ENCODE measurements at places on chromosomes 4 and X.
A peak's percentile ranks its signal among the peaks of the same experiment; 100 is the strongest.

DNA sequence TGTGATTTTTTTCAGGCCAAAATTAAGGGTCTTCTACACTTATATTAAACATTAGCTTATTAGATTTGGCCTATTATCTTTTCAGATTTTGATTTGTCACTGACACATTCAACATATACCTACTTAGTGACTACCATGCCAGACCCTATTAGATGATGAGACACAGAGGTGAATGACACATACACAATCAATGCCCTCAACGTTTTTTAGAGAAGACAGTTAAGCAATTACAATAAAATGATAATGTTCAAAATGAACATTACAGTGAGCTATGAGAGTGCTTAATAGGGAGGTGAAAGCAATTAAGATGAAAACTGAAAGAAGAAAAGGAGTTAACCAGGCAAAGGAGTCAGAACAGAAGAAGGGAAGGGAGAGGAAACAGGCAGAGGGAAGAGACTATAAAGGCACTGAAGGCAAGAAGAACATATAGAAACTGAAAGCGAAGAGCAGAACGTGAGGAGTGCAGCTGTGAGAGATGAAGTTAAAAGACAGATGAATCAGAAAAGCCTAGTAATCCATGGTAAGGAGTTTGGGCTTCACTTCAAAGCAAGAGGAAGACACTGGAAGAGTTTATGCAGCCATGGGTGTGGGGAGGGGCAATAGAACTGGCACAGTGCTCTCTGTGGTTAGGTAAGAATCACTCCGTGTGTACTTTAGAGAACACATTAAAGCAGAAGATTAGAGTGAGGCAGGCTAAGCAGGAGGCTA, 119.0 kb downstream of the REELD1 start:
- DNase-seq = peak; percentile 19

DNA sequence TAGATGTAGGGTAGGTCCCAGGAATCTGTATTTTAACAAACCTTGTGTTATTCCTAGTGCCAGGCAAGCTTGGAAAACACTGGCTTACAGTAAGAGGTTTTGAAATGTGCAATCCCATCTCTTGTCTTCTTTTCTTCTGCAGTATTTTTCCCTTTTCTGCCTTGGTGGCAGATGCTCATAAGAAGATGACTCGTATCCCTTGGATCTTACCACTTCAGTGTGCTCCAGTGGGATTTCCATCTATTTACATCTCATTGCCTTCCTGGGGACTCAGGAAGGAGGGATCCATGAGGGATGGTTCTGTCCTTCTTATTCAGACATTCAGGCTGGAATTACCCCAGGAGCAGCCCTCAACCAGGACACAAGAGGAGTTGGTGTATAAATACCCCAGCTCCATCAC, 136.6 kb downstream of the NHS start:
- DNase-seq = no peak

- no peak for DNase-seq
These were observed 121.2 kb upstream of the GUCY1A1 start for GRCh38 chr4:155545456-155545855.

DNA sequence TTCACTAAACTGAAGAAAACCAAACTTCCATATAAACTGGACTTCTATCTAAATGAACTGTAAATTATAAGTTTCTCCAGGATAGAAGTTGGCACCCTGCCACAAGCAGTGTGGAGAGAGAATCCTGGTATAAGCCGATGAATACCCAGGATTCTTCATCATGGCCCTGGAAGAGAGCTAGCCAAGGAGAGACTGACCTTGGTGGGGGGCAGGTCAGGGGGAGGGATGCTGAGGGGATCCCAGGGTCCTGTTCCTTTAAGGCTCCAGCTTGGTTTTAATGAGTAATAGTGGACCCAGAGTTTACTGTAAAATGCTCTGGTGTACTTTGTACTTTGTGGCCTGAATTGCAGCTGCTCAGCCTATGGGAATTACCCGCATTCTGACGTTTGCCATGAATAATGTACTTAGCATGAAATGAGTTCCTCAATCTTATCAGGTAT, 16.9 kb downstream of the RASSF6 start:
- no peak for DNase-seq

DNA sequence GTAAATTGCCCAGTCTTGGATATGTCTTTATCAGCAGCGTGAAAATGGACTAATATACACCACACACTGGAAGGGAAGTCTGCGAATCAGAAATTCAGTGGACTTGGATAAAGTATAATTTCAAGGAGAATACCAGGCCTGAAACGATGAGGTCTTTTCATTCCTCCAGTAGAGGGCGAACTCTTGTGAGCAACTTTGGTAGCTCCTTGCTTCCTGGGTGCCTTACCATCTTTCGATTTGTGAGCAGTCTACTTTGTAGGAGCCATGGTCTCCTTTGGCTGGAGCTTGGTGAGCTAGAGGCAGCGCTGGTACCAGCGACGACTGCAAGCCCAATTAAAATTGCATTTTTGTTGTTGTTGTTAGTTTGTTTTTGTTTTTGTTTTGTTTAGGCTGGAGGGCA, 791.9 kb downstream of the FAT4 start:
- DNase-seq = no peak

GRCh38 chr4:112616984-112617383, 19.7 kb downstream of the ZGRF1 start:
- DNase-seq = no peak

DNA sequence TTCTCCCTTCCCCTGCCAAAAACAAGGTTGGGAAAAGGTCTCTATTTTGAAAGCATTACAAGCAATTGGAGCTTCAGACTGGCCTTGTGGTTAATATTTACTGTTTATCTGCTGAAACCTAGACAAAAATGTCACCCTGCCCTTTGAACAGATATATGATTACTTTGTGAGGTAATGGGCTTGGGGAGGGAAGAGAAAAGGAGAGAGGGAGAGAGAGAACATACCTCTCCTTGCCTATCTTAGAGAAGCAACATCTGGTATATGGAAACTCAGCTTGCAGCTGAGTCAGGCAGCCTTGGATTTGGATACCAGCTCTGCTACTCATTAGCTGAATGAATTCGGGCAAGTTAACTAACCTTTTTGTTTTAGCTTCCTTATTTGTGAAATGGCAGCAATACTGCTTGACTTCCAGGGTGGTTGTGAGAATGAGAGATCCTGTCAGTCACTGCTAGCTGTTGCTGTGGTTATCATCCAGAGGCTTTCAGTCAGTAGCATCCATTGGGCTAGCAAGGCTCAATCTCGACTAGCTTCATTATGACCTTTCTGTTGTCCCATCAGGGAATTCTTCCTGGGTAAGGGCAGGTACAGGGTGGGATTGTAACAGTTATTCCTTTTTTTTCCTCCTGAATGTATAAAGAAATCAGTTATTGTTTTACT, 41.1 kb downstream of the ZFX start:
- no peak for DNase-seq

GRCh38 chr4:87390891-87391575, at the start of gene HSD17B11:
TSS of gene HSD17B11 (minus strand) at chr4:87391188. CDS start at chr4:87391070, 118 bp downstream.
- peak; percentile 85 for DNase-seq

- no peak for DNase-seq
These were observed 28.0 kb downstream of the DMD start for GRCh38 chrX:33183361-33183760.

- DNase-seq = no peak
These were observed 92.2 kb upstream of the GPR34 start for GRCh38 chrX:41596596-41596995.

DNA sequence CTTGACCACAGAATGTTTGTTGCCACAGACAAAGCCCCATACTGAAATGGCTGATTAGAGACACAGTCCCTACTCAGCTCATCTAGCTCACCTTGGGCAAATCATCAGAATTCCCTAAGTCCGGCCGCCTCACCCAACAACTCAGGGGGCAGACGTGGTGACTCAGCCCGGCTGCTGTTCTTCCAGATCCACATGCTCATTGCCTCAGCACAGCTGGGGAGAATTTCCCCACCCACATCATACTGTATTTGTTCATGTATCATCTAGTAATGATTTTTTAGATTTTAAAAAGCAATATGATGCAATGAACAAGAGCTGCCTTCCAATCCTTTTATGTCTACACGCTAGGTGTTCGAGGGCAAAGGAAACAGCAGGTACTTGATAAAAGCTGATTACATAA, 333.8 kb upstream of the TENM3 start:
- no peak for DNase-seq

DNA sequence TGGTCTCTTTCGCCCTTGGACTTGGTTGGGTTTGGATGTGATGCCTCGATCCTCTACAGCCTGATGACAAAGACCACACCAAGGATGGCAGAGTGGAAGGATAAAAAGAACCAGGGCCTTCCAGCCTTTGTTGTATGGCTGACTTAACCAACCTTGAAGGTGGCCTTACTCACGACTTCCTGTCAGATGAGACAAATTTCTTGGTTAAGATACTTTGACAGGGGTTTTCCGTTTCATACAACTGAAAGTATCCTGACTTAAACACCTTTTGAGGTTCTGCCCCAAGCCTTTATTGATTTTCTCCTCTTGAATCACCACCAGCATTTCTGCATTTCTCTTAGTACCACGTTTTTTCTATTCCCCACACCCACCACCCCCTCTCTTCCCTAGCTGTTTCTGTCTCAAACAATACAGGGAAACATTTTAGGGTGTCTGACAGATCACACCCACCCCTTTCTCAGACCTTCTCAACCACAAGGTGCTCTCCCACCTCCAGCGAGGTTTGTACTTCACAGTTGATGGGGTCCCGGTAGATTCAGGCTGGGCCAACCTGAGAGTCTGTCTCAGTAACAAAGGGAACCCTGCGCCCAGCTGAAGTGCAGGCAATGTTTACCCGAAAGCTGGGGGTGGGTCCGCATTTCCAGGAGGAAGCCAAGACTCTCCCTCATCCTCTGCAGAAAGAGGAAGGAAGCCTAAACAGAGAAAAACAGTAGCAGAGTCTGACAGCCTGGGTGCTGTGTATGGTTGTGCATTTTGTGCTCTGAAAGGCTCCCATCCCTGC, 5.0 kb upstream of the TSPAN5 start:
- DNase-seq = peak; percentile 75

DNA sequence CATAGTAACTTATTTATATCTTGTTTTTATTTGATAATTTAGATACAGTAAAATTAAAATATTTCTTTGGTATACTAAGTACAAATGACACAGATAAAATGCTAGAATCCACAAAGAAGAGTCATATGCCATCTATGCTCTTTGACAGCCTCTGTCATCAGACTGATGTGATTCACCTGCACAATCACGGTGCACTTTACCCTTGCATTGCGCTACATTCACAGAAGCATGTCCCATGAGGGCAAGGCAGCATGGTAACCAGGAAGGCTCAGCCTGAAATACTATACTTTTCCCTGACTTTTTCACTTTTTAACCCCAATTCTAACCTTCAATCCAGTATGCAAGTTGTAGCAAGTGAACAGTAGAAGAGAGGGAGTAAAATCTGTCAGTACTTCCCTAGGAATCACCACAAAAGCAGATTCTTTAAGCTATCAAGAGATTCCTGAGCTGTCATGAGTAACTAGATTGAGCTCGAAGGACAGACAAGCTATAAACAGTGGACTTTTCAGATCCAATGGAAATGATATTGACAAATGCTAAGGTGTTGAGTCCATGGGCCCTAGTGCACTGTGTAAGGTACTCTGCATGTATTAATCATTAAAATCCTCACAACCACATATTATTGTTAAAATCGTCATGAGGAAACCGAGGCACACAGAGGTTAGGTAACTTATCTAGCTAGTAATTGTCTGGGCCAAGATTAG, 14.2 kb downstream of the SEC24D start:
- no peak for DNase-seq

DNA sequence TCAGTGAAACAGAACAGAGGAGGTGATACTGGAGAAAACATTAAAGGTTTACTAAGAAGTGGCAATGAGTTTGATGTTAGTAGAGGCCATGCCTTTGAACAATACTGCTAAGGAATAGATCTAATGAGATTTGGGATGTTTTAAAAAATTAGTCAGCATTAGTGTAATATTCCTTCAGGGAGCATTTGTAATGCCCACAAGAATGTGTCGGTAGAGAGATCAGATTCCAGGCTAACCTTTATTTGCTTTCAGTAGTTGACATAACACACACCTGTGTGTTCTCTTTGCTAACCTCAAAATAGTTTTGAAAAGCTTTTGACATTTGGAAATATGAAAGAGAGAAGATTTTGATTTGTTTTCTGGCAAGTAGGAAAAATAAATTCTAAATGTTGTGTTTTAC, 328.8 kb downstream of the BMPR1B start:
- no peak for DNase-seq

DNA sequence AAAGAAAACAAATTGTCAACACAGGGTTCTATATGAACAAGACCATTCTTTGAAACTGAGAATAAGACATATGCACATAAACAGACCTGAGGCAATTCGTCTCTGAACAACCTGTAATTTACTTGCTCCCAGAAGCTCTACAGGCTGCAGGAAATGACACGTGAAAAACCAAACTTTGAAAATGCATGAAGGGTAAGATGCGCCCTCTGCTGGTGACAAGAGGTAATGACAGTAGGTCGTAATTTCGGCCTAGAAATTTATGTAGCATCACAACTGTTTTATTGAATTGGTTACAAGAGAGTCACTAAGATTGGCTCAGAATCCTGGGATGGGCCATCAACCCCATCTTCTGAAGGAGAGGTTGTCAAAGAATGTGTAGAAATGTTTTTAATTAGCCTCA, 276.5 kb downstream of the PPP4R3C start:
- DNase-seq = peak; percentile 16

DNA sequence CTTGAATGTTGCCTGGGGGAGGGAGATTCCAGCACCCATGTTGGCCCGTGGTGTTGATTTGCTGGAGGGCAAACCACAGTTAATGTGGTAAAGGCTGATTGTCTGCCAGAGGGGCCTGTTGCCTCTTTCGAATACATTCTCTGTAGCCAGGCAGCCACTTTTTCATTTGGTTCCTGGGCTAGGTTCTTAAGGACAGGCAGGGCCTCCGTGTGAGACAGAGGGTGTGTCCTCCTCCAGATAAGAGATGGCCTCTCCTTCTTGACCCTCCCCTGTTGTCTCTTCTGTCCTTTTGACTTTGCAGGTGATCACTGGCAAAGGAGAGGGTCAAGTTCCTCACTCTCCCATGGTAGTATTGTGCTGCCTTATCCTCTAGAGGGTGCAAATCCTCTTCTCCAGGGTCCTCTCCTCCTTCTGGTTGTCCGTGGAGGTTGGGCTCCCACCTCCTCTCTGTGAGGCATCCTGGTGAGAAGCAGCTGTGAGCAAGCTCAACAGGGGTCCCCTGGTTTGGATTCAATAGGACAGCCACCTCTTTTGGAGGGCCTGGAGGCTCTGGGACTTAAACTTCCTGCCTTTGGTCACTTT, 44.9 kb downstream of the ZNF182 start:
- DNase-seq = peak; percentile 12

GRCh38 chrX:121671649-121672048, 624.2 kb downstream of the GLUD2 start:
- no peak for DNase-seq

GRCh38 chrX:131728295-131729145, 184.6 kb downstream of the OR13H1 start:
- no peak for DNase-seq

- DNase-seq = no peak
These were observed 192.2 kb downstream of the FGF13 start for GRCh38 chrX:138519296-138519695.

DNA sequence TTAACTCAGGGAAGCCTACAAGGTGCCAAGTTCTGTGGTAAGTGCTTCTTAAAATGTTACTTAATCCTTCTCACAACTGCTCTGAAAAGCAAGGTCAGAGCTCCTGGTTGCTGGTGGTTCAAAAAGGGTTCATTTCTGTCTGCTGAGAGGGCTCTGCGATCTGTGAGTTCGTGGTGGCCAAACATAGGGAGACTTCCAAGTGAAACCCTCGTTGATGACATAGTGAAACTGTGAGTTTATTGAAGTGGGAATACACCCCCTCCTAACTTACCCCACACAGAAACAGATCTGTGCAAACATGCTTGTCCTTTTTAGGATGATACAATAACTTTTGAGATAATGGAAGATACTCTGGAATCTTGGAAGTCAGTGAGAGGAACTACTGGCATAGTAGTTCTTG, 164.8 kb upstream of the PGRMC2 start:
- no peak for DNase-seq

GRCh38 chr4:109022961-109023360, 260.1 kb upstream of the ETNPPL start:
- no peak for DNase-seq

Data from activated CD4-positive, alpha-beta T cell treated with anti-CD3 and anti-CD28 coated beads, Interleukin-2, amount 50 U/mL, for 48 hours (primary cell).